NCI-H187 treated with DMSO at 0.1 percent for 48 hours (cell line): ENCODE measurements at places on chromosomes 3 and 15.

DNA sequence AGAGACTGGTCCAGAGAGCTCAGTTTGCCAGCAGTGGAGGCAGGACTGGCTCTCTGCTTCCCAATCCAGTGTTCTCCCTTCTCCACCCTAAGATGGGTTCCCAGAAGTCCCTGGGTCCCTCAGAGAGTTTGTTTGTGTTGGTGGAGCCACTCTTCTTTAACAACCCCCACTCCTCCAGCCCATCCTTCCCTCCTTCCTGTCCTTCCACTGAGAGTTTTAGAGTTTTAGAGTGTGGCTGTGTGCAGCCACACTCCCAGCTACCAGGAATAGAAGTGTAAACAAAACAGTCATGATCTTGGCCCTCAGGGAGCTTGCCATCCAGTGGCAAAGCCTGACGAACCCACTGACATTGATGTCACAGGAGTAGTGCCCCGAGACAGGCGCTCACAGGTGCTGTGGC lies 12.5 kb upstream of the FBLN2 start:
- DNase-seq, result no peak

DNA sequence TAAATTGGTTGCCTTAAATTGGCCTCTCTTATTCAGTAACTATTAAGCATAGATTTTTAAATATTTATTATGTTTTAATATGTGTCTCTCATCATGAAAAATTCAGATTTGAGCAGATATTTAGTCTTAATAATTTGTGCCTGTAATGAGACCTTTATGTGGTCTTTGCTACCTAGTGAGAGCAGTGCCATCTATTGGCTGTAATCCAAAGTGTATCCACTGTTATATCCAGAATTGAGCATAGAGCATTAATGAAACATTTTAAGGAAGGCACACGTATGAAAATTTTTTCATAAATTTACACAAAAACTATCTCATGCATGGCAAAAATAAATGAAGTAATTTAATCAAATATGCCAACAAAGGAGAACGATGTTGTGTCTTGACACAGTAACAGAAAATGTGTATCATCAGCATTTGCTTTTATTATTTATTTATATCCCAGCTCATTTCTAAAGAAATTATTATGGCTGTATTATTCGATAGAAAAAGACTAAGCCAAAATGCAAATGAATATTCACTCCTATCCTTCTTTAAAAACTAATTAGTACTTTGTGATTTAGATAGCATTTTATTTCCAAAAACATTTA lies 203.5 kb downstream of the RSRC1 start:
- no peak for DNase-seq

DNA sequence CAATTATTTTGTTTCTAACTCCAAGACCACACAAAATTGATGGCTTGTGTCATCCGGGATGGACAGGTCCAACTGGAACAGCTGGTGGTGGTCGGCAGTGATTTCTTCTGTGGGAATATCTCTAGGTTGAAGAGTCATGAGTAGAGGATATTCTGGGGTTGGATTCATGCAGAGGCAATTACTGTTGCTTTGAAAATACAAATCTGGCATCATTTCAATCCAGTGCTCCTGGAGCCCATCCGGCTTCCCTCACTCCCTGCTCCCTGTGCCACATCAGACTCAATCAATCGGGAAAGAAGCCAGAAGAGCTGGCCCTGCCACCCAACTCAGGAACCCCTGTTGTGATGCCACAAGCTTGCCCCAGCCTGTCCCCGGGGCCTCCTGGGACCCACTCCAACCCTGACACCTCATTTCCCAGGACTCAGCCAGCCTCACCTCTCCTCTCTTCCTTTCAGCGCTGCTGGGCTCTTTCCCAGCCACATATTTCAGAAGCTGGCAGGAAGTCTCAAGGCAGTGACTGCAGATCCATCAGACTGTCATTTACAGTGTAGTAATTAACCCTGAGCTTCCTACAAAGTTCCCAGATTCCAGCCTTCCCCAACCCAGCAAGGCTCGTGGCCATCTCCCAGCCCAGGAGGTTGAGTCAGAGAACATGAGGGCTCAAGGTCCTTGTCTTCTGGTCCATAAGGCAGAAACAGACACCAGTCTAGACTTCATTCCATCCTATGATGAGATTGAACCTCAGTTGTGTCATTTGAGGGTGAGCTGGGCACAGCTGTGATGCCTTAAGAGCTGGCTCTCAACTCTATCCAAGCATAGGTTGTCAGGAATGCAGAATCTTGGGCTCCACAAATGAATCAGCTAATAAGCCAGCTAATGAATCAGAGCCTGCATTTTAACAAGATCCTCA lies 114.0 kb downstream of the FAM174B start:
- DNase-seq, result no peak

DNA sequence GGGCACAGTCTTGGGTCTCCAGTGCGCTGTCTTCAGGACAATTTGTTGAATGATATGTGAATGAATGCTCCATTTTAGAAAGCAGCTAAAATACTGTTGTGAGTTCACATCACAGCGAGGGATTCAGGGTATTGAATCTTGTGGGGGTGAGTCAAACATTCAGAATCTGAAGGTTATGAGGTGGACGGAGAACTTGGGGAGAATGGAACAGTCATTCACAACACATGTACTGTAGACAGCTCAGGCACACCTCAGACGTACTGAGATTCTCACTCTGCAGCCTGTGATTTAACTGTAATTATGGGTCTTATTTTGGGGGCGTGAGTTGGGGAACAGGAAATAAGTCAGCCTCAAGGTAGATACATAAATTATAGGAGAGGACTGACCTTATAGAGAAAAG lies 13.9 kb downstream of the CRYBG3 start:
- no peak for DNase-seq

- peak; percentile 24 for DNase-seq
Observed at GRCh38 chr3:157128771-157129681, 30.9 kb downstream of the CCNL1 start.

- DNase-seq, result no peak
Observed at GRCh38 chr3:177676947-177677587, 479.8 kb upstream of the TBL1XR1 start.

- no peak for DNase-seq
Observed at GRCh38 chr3:171840811-171841619, 2.1 kb upstream of the TMEM212 start.

- no peak for DNase-seq
Observed at GRCh38 chr15:72168131-72168807, 29.3 kb downstream of the GRAMD2A start.
